NCI-H2171 (cell line): ENCODE measurements at places on chromosomes 16 and 17.
A peak's percentile ranks its signal among the peaks of the same experiment; 100 is the strongest.

DNA sequence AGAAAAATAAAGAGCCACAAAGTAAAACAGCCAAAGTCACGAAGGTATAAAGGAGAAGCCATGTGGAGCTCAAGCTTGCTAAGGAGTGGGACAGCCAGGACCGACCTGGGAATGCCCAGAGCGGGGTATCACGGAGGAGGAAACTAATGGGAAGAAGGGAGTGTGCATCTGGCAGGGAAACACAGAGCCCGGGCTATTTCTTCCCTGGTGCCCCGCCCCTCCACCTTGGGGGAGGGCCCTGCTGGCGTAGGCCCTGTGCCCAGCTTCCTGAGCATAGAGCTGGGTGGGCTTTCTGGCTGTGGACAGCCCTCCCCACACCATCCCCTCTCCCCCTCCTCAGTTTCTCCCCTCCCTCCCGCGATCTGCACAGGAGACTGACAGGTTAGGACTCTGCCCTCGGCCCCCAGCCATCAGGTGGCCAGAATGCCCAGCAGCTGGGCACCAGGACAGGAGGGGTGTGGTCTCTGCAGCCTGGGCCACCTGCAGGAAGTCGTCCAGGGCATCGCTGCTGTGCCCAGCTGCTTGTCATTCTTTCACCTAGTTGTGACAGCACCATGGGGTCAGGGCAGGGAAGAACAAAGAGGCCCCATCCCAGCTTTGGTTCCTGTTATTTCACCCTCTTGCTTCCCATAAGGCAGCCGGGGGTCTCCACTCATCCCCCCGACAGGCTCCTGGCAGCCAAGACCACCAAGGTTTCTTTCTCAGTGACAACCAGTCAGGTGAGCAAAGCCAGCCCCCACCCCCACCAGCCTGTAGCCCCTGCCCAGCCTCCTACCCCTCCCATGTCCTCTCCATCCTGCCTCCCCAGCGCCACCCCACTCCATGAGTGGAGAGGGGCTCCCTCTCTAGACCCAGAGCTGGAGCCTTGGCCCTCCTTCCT, 7.1 kb upstream of the DCAF7 start:
- DNase-seq, result no peak

DNA sequence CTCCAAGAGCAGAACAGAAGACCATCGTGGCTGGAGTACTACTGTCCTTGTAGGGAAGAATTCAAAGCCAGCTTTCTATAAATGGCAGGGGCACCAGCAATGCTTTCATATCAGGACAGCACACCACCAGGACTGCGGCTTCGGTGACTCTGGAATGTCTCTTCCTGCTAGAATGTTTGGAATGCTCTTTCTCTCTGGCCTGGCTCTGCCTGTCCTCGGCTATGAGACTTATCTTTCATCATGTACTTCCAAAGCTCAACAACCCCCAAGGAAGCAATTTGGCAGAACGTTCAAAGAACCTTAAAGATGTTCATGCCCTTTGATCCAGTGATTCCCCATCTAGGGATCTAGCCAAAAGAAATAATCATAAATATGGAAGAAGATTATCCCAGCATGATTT, 52.7 kb upstream of the NOG start:
- no peak for DNase-seq

DNA sequence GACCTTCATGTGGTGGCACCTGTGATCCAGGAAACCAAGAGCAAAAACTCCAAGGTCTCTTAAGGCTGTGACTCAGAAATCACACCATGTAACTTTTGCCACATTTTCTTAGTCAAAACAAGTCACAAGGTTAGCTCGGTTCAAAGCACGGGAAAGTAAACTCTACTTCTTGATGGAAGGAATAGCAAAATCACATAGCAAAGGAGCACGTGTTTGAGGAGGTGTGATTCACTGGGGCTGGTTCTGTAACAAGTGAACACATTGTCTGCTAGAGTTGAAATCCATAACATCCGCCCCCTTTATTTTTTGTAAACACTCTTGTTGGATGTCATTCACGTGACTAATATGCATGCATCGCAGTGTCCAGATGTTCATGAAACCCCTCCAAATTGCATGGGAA, 415.0 kb upstream of the MAF start:
- DNase-seq, result no peak

DNA sequence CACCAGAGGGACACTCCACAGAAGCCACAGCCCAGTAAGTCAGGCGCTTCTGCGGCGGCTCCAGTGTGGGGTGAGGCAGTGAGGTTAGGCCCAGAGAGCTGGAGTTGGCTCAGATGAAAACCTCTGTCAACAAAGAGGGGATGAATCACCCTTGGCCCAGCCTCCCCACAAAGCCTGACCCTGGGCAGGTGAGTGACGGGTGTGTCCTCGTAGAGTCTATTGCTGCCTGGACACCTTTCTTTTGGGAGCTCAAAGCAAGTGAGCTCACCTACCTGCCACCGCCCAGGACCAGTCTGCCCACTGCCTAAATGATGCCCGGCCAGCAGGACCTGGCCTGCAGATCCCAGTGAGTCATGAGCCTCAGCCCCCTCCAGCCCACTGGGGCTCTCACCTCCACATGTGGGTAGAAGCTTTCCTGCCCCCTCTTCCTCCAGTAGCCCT, 24.9 kb upstream of the DBNDD1 start:
- no peak for DNase-seq

- no peak for DNase-seq
Observed at GRCh38 chr17:39951924-39952679, 10.7 kb upstream of the GSDMA start.

DNA sequence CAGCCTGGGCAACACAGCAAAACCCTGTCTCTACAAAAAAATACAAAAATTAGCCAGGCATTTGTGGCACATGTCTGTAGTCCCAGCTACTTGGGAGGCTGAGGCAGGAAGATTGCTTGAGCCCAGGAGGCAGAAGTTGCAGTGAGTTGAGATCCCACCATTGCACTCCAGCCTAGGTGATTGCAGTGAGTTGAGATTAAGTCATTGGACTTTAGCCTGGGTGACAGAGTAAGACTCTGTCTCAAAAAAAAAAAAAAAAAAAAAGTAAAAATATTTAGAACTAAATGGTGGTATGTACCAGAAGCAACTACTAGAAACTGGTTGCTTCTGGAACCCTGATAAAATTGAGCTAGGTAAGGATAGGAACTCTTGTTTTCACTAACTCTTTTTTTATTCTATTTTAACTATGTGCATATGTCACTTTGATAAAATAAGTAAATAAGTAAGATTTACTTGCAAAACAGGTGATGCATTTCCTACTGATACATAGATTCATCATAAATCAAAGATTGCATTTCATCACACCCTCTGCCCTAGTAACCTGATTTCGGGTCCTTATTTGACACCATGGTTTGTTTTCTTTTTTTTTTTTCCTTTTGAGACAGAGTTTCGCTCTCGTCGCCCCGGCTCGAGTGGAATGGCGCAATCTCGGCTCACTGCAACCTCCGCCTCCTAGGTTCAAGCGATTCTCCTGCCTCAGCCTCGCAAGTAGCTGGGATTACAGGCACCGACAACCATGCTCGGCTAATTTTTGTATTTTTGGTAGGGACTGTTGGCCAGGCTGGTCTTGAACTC, 66.0 kb downstream of the USP32 start:
- no peak for DNase-seq

DNA sequence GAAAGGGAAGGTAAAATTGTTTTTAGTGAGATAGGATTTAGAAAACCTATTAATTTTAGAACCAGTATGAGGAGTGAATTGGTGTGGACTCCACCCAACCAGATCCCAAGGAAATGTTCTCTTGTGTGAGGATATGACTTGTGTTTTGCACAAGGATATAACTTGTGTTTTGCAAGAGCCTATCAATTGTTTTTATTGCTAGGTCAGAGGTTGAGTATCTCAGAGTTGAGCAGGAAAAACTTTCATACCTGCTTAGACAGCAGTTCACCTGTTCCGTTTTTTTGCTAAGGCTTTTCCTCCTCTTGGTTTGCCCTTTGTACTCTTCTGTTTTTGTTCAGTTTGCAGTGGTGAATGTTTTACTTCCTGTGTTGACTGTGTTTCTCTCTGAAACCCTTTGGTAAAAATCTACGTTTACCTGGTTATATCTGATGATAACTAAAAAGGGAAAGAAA, 5.1 kb downstream of the NBR1 start:
- DNase-seq, result no peak

DNA sequence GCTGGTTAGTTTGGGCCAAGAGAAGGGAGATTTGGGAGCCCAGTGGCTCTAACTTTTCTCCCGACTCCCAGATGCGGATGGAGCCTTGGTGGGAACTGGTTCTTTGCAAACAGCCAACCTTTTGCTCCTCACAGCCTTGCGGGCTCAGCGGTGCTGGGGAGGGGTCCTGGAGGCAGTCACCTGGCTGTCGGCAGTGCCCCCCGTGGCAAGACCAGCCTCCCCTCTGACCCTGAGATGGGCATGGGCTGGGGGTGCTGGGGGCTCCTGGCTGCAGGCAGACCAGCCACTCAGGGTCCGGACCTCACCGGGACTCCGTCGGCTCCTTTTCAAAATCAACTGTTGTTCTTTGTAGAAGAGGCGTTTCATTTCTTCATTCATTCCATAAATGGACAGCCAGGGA, 21.7 kb upstream of the GSE1 start:
- no peak for DNase-seq

DNA sequence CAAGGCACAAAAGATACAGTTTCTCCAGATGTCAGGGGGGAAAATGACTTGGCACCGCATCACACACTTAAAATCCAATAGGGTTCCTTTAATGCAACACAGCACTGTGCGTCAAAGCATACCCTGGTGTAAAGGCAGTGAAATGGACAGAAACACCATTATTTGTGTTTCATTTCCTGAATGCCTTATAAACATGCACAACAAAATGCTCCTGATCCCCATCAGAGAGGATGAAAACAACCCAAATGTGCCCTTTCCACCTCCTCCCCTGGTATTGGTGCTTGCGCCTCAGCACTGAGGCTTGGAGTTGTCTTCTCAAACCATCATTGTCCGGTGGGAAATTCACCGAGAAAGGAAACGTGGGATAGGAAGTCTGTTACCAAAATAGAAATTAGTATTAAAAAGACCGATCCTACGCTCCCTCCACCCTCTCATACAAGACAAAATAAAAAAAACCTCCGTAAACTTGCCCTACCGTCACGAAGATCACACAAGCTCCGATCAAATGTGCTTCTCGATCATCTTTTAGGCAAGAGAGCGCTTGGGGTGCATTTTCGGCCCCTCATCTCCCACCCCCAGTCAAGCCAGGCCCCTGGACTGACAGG, 722 bp downstream of the CDC27 start:
- no peak for DNase-seq

- DNase-seq, result peak; percentile 85
Observed at GRCh38 chr17:68101075-68101986, 65.8 kb downstream of the KPNA2 start.

- DNase-seq, result no peak
Observed at GRCh38 chr16:23857256-23857880, 21.6 kb downstream of the PRKCB start.

- no peak for DNase-seq
Observed at GRCh38 chr16:6684076-6684673, 648.5 kb upstream of the RBFOX1 start.

GRCh38 chr16:11248133-11248532, 7.9 kb downstream of the SOCS1 start:
- DNase-seq, result peak; percentile 81

DNA sequence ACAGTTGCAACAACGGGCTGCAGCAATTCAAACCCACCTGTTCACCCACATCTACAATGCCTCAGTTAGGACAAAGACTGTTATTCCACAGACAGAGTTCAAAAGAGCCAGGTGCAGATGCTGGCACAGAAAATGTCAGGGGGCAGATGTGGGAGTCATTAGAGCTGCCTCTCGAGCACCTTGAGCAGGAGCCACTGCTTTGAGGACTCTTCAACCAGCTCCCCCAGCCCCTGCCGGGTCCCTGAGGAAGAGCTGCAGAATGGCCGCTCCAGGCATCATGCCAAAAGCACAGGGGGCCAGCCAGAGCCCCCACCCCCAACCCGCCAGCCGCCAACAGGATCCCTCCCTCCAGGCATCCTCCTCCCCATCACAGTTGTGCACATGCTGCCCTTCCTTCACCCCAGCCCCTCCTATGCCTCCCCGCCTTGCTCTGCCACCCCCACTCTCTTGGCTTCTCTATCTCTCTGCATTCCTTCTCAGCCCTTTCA, 20.8 kb downstream of the C17orf67 start:
- DNase-seq, result peak; percentile 81

GRCh38 chr17:60579090-60579489, 20.9 kb upstream of the PPM1D start:
- no peak for DNase-seq

DNA sequence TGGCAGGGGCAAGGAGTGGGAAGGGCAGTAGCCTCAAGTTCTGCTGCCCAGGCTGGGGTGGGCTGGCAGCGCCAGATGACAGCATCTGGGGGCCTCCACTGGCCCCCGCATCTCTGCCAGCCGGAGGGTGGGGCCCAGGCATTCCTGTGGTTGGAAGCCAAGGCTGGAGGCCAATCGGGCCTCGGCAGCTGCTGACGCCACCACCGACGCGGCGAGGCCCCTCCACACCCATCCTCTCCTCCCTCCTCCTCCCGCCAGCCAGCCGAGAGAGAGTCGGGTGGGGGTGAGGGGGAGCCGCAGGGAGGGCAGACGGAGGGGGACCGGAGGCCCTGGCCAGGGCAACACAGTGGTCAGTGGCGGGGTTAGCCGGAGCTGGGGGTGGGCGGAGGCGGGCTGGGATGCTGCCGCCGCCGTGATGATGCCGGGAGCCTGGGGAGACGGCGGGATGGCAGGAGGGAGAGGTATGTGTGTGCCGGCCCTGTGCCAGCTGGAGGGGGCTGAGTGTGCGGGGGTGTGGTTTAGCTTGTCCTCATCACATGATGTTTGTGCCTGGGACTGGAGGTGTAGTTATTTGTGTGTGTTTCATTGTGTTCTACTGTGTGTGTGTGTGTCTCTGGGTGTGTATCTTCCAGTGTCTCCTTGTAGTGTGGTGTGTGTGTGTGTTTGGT, 36.6 kb downstream of the ARHGAP23 start:
- peak; percentile 61 for DNase-seq

- DNase-seq, result no peak
Observed at GRCh38 chr17:66542967-66543520, 240.6 kb downstream of the PRKCA start.

DNA sequence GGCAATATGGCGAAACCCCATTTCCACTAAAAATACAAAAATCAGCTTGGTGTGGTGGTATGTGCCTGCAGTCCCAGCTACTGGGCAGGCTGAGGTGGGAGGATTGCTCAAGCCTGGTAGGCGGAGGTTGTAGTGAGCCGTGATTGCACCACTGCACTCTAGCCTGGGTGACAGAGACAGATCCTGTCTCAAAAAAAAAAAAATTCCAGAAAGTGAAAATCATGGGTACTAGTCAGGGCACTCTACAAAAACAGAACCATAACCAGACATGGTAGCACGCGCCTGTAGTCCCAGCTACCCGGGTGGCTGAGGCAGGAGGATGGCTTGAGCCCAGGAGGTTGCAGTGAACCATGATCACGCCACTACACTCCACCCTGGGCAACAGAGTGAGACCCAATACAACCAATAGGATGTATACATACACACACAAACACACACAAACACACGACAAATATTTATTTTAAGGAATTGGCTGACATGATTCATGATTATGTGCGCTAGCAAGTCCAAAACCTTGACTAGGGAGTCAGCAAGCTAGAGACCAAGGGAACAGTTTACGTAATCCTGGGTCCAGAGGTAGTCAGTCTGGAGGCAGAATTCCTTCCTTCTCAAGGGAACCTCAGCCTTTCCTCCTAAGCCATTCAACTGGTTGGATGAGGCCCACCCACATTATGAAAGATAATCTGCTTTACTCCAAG, 11.6 kb upstream of the GP1BA start:
- no peak for DNase-seq

GRCh38 chr17:56735842-56736241, 97.9 kb downstream of the C17orf67 start:
- no peak for DNase-seq

GRCh38 chr17:81509207-81509971, 3.2 kb downstream of the ACTG1 start:
- no peak for DNase-seq
